ENCODE measurements at places on chromosomes 4 and X.
A peak's percentile ranks its signal among the peaks of the same experiment; 100 is the strongest.

DNA sequence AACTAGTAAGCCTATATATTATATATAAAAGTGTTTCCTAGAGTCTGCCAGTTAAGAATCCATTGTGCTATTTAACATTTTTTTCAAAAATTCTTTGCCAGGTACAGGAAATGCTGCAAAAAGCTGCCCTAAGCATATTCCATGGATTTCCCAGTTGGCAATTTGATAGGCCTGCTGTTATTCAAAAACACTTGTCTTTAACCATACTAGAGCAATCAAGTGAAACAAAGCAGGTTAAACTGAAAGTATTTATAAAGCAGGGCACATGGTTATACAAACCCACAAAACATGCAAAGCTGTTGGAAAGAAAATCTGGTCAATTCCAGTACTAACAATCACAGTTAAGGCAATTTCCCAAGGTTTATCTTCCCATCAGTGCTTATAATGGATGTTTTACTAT, 159.9 kb downstream of the UNC5C start:
- DNase-seq: no peak

DNA sequence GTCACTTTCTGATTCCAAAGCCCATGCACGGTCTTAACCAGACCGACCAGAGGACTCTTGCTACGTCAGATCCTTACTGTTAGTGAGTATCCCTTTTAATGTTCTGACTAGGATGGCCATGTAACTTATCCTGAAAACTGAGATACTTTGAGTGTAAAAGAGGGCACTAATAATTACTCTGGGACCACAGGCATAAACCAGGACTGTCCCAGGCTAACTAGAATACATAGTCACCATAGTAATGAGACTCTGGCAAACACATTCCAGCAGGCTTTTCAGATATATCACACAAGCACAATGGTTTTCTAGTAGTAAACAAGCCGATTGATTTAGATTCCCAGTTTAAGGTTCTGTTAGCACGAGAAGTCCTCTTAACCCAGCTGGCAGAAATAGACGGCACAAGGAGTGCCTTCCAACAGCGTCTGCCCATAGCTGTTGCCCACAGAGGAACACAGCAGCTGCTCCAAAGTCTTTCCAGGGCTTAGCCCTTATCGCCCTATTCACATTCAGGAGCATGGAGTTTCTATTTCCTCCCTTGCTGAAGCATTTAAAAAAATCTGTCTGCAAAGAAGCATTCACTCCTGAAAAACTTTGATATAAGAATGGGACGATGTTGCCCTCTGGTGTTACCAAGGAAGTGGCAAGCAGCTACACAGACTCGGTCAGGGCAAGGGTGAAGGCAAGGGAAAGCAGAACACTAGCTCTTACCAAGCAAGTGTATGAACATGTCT, 92.4 kb downstream of the CXCL13 start:
- DNase-seq: peak; percentile 59

GRCh38 chr4:150583287-150584110, 1.5 kb downstream of the MAB21L2 start:
- DNase-seq: no peak

GRCh38 chr4:168667376-168667775, 170.5 kb downstream of the PALLD start:
- DNase-seq: no peak

DNA sequence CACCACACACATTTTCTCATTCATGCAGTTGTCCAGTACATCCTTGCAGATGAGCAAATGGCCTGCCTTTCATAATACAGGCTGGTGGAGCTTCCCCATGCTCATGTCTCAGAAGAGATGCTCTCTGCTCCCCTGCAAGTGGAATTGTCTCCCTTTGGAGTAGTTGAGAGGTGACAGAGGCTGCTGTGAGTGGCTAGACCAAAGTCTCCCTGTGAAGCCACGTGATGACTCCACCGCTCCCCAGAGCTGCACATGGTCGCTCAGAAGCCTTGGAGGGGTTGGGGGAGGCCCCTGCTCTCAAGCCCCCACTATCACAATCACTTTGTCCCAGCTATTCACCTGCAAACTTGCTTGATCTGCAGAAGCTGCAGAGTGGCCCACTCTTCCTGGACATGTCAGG, 1.5 kb upstream of the GPR78 start:
- no peak for DNase-seq

- no peak for DNase-seq
Observed at GRCh38 chr4:168646001-168646768, 149.3 kb downstream of the PALLD start.

DNA sequence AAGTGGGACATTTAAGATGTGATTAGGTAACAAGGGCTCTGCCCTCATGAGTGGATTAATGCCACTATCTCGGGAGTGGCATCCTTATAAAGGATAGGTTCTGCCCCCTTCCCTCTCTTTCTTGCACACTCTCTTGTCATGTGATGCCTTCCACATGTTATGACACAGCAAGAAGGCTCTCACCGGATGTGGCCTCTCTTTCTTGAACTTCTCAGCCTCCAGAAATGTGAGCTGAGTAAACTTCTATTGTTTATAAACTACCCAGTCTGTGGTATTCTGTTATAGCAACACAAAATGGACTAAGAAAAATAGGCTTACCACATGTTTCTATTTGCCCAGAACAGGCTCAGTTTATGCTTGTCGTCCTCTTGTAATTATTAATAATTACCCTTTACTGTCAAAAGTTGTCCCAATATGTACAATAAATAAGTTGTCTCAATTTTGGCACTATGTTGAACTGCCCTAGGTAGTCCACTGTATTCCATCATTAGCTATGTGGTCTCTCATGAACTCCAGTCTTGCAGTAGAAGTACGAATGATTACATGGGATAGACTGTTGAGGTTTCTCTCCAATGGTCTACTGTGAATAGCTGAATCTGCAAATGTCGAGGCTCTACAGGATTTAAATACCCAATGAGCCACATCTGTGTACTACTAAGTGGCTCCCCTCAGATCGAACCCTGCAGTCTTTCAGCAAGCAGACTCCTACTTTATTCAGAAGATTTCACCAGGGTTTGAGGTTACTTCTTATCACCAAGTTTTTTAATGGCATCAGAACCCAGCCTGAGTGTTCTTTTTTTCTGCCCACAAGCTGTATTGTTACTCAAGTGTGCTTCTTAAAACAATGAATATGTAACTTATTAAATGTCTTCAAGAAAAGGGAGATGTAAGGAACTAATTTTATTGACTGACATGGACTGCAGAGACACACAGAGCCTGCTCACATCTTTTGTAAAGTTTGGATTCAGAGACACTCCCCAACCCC, 102.0 kb upstream of the LEF1 start:
- no peak for DNase-seq

DNA sequence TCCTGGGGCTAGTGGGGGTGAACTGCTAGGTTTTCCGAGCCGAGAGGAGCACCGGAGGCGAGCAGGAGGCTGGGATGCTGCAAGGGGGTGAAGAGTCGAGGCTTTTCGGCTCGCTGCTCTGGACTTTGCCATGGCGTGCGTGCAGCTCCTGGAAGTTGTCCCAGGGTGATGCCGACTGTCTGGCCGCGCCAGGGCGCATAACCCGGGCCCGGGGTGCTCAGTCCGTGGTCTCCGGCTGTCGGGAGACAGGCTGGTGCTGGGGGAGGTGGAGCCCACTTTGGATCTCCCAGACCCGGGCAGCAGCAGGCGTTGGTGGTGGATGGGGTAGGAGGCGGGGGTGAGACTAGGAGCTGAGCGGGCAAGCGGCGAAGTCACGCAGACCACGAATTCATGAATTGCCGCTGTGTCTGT, 793 bp downstream of the GRIA3 start:
- no peak for DNase-seq

DNA sequence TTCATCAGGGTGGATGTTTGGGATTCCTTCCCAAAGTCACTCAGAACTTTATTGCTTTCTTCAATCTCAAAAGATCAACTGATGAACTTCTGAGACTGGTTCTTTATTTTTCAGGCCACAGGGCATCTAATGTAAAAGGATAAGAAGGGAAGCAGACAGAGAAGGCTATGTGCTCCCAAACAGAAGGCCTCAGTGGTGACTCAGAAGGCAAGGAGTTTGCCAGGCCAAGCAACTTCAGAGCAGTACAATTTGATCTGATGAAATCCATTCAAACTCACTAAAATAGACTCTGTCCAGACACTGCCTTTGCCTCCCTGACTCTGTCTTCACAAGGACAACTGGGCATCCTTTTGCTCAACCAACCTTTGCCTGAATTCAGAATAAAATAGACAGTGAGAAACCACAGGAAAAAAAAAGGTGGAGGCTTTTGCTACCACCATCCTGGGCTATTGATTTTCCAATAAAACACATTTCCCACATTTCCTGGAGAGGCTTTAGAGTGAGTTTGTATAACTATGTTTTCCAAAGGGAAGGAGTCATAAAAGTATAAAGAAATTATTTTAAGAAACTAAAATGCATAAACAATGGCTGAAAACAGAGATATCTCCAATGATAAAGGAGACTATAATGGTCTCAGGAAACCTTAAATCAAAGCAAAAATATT, 55.2 kb downstream of the ARHGEF6 start:
- DNase-seq: no peak

DNA sequence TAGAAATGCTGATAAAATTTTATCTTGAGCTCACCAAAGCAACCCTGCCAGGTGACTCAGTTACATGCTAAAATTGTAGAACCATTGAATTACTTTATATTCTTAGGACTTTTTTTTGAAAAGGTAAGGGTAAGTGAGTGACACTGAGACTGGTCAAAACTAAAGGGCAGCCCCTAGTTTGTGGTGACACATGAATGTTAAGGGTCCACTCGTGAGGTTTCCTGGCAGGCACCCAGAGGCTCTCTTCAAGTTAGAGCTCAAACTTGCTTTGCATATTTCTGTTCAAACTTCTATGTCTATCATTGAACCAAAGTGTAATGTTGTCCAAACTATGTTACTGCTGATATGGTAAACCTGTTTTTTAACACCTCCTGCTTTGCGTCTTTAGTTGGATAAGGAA, 30.5 kb downstream of the TMPRSS11D start:
- no peak for DNase-seq

- no peak for DNase-seq
Observed at GRCh38 chr4:187109636-187110035, 386.0 kb upstream of the FAT1 start.

Measured in Kasumi-1 (cell line).